Left kidney (tissue), 8 donors: ENCODE measurements at places on chromosomes 1 and 21. TPM values are rescaled to one million over a fixed set of nuclear protein-coding genes. Genes with fewer than 3 reads are reported as not detected.
A peak's percentile ranks its signal among the peaks of the same experiment; 100 is the strongest.

GRCh38 chr1:9475061-9475627, 64.1 kb upstream of the SLC25A33 start:
- DNase-seq = no peak

DNA sequence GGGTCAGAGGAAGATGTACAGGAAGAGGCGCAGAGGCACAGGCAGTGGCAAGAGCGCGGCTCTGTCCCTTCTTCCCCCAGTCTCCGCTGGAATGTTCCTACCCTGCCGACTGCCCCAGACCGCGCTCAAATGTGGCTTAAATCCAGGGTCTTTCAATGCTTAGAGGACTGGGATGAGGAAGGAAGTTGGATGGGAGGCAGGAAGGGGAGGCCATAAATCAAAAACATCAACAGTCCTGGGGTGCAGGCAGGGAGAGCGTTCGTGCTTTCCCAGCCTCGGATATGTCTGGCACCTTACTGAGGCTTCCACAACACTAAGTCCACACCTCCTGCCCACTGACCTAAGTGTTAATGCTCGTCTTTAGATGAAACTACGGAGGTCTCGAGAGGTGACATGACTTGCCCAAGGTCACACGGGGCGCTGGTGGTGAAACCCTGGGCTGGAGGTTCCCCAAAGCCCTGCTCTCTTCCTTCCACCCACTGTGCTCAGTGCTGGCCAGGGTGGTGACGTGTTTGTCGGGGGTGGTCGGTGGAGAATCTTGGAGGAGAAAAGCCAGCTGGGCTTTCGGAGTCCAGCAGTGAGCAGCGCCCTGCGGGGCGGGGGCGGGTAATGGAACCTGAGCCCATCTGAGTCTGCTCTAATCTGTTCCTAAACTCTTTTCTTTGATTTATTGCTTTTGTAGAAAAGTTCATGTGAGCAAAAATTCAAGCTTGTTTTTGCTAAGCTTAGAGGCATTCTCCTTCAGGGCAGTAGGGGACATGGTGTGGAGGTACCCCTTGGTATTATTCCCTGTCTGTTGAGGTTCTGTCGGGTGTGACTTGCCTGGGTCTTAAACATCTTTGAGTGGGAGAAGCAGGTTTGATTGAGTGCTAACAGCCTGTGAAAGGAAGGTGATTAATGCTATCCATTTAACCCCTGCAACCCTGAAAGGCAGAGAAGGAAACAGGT, 708 bp downstream of the CDA start:
- DNase-seq = peak; percentile 88

DNA sequence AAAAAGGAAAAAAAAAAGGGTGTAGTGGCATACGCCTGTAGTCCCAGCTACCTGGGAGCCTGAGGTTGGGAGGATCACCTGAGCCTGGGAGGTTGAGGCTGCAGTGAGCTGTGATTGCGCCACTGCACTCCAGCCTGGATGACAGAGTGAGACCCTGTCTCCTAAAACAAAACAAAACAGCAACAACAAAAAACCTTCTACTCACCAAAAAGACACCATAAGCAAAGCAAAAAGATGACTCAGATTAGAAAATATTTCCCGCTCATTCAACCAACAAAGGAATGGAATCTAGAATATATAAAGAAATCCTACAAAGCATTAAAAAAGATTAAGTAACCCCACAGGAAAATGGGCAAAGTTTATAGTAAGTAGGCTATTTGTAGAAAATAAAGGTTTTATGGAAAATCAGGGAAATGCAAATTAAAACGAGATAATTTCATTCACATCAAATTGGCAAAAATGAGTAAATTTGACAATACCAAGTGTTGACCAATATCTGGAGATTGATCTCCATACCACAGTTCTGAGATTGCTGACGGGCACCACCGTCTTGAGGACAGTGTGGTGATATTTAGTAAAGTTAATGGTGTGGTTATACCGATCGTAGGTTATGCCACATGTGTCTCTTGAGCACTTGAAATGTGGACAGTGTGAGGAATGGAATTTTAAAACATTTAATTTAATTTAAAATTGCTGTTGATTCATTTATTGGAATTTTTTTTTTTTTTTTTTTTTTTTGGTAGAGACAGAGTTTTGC, 54.0 kb downstream of the PIK3CD start:
- DNase-seq = no peak

DNA sequence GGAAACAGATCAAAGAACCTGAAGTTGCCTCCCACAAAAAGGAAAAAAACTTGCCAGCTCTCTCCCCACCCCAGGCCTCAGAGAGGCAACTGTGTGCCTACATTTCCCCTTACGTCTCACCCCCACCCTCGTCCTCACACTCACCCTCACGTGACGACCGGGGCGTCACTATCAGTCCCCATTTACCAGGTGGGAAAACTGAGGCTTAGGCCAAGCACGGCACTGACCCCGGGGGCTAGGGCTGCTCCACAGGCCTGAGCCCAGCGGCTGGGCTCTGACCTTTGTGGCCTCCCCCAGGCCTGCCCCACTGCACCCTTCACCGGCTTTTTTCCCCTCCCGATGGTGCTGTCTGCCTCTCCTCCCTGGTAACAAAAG, 51.5 kb upstream of the RUNX3 start:
- no peak for DNase-seq

DNA sequence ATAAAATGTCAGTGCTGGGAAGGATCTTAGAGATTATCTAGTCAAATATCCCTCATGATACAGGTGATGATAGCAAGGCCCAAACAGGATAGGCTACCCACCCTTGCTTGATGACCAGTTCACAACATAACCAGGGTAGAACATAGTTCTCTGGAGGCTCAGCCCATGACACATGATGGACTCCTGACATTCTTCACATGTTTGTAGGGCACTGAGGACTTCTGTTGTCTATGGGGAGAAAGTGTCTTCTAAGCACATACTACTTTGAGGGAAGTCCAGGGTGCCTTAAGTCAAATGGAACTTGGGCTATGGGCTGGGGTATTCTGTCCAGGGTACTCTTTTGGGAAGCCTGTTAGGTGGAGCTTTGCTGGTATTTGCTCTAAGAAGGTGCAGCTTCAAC, 148.9 kb downstream of the GLUL start:
- no peak for DNase-seq

- no peak for DNase-seq
Observed at GRCh38 chr1:54144366-54144765, 8.4 kb downstream of the CDCP2 start.

- DNase-seq = no peak
Observed at GRCh38 chr1:32632829-32633228, 17.5 kb downstream of the ZBTB8OS start.

- DNase-seq = no peak
Observed at GRCh38 chr21:26366781-26367180, 196.2 kb upstream of the APP start.

DNA sequence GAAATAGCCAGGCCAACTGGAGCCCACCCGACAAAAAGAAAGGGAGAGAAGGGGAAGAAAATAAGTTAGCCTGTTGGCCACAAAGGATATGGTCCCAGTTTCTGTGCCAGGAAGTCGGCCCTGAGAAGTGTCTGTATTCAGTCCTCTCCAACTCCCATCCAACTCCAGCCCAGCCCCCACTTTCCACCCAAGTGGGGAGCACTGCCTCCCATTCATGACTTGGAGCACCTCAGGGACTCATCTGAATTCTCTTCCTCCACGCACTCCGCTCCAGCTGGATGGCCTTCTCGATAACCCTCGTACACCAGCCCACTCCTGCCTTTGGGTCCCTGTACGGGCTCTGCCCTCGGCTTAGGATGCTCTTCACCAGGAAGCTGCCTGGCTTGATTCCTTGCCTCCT, 2.0 kb upstream of the WNT2B start:
- DNase-seq = no peak

DNA sequence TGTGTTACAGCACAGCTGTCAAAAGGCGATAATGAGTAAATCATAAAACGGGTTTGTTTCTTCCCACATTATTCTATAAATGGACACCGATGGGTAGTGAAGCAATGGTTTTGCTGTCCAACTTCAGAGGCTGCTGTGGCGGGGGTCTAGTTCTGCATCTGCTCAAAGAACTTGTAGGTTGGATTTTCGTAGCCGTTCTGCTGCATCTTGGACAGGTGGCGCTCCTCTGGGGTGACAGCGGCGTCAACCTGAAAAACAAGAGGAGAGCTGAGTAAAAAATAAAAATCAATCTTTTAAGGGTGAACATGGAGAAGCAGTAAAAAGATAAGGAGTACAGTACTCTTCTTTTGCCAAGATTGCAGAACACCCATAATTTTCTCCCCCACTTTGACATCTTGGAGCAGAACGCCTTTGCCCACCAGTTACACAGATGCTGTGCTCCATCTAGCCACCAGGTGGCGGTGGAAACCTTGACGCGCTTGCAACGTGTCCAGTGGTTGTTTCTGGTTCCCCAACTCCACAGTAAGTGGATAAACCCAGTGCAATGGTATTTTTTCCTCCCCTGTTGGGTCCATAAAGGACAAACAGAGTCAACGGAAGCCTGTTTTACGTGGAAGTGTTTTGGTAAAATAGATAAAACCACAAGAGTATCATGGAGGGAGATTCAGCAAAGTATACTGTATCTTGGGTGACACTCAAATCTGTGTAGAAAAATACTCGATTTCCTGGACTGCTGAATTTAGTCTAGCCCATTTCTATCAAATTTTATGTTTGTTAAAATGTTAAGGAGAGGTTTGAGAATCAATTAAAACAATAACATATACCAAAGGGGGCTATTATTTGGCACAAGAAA, 147.0 kb downstream of the GABPA start:
- peak; percentile 70 for DNase-seq

DNA sequence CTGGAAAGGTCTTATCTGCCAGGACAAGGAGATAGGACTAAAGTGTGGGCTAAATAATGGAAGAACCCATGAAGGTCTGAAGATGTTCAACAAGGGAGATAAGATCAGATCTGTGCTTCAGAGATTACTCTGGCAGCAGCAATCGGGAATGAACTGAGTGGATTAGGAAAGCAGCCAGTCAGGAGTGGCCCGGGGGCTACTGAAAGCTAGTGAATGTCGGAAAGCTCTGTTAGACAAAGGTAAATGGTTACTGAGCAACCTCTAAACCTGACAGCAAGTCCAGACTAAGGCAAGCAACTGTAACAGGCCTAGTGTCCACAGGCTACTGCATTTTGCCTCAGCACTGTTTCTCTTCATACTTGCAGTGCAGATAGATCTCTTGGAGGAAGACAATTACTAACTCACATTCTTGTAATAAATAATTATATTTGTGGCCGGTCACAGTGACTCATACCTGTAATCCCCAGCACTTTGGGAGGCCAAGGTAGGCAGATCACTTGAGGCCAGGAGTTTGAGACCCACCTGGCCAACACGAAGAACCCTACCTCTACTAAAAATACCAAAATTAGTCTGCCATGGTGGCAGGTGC, 12.5 kb downstream of the IQGAP3 start:
- no peak for DNase-seq

GRCh38 chr1:42690477-42691156, 8.4 kb downstream of the YBX1 start:
- no peak for DNase-seq

GRCh38 chr1:93938461-93939145, 29.4 kb upstream of the GCLM start:
- no peak for DNase-seq

DNA sequence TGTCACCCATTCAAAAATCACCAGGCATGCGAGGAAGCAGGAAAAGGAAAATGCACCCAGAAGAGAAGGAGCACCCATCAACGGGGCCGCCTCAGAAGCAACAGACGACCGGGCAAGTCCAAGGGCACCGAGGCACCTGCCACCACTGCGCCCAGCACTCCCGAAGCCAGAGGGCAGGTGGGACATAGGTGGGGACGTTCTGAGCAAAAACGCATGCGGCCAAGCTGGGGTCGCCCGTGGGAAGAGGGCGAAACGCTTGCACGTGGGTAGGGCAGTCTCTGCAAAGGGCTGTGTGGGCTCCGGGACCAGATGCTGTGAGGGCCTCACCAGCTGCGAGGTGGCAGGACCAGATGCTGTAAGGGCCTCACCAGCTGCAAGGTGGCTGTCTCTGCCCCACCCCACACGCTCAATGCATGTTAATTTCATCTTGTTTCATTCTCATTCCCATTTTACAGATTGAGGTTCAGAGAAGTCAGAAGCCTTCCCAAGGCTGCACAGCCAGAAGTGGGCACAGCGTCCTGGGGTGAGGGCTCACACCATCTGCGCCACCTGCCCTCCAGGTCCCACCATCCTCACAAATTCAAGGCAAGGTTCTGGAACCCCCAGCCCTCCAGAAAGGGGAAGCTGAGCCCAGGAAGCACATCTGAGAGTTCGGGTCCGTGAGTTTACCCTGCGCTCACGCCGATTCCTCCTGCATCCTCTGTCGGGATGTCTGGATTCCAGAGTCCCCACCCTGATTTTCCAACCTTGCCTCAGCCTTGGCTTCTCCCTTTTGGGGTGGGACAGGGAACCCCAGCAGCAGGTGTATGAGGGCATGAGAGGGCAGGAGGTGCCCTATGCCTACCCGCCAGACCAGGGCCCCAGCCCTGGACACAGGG, 8.2 kb upstream of the SAMD11 start:
- no peak for DNase-seq

DNA sequence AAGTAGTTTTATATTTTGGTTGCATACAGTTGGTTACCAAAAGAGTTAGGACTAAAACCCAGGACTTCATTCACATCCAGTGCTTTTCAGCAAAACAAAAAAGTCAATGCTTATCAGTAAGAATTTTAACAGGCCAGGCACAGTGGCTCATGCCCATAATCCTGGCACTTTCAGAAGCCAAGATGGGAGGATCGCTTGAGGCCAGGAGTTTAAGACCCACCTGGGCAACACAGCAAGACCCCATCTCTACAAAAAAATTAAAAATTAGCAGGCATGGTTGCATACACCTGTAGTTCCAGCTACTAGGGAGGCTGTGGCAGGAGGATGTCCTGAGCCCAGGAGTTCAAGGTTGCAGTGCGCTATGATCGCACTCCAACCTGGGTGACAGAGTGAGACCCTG, 47.3 kb downstream of the AKT3 start:
- no peak for DNase-seq

- DNase-seq = no peak
Observed at GRCh38 chr1:78032996-78033796, 12.6 kb upstream of the GIPC2 start.

- no peak for DNase-seq
Observed at GRCh38 chr1:112638110-112638428, 18.4 kb downstream of the CAPZA1 start.

- DNase-seq = no peak
Observed at GRCh38 chr1:89743788-89744187, 77.0 kb upstream of the LRRC8D start.

DNA sequence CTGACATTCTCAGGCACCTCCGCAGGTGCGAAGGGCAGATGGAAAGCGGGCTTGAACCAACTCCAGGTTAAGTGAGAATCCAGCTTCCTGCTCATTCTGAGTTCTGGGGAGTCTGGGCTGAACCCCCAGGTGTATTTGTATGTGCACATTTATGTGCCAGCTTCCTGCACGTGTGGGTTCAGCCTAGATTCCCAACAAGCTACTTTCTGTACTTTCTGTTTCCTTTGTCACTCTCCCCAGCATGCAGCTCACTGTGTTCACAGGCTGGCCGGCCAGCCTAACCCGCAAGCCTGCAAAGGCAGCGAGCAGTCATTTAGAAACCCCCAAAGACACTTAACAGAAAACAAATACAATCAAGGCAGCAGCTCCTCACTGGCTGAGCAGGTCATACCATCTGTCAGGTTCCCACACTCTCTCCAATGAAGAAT, 1.3 kb upstream of the IL19 start:
- no peak for DNase-seq

- DNase-seq = peak; percentile 49
Observed at GRCh38 chr1:94926126-94926914, 590 bp downstream of the CNN3 start.

ZYG11A gene
- polyA plus RNA-seq = 0.32 TPM

KCNT2 gene
- polyA plus RNA-seq = 12.5 TPM

OR6K3 gene
- 0.10 TPM for polyA plus RNA-seq

RAP1GAP gene
- 20.2 TPM for polyA plus RNA-seq

C1orf116 gene
- polyA plus RNA-seq = 18.5 TPM

TDRKH gene
- 8.8 TPM for polyA plus RNA-seq
